LNCaP clone FGC (cell line): ENCODE measurements at places on chromosomes 5 and 9.

DNA sequence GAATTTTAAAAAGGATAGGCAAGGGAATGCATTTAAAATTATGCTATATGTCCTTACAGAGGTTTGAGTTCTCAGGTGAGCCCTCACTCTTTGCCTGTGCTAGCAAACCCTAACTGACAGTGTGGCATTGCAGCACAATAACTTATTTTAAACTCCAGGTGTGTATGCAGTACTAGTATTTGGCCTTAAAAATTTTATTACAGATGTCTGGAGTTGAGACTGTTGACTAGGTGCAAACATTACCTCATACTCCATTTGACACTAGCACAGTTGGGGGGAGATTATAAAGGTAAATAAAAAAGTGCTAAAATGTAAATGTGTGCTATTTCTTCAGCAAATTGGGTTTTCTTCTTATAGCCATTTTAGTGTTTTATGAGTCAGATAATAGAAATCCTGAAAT, 407.7 kb downstream of the SH3GL2 start:
- DNase-seq = no peak

DNA sequence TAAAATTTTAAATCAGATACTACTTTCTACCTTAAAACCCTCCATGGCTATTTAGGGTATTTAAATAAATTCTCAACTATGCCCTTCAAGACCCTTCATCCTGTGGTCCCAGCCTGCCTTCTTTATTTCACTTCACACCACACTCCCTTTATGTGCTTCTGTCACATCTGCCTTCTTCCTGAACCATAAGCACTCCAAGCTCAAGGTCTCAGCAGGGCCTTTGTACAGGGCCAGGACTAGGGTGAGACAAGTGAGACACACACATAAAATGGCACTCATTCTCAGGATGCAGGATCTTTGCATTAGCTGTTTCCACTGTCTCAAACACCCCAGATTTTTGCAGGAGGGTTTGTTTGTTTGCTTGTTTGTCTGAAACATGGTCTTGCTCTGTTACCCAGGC, 7.6 kb downstream of the ITK start:
- no peak for DNase-seq

GRCh38 chr5:119395080-119395836, 39.4 kb downstream of the TNFAIP8 start:
- DNase-seq = no peak

GRCh38 chr9:110769667-110770066, 101.1 kb downstream of the MUSK start:
- no peak for DNase-seq

GRCh38 chr5:150035139-150035895, 34.8 kb downstream of the HMGXB3 start:
- DNase-seq = no peak

DNA sequence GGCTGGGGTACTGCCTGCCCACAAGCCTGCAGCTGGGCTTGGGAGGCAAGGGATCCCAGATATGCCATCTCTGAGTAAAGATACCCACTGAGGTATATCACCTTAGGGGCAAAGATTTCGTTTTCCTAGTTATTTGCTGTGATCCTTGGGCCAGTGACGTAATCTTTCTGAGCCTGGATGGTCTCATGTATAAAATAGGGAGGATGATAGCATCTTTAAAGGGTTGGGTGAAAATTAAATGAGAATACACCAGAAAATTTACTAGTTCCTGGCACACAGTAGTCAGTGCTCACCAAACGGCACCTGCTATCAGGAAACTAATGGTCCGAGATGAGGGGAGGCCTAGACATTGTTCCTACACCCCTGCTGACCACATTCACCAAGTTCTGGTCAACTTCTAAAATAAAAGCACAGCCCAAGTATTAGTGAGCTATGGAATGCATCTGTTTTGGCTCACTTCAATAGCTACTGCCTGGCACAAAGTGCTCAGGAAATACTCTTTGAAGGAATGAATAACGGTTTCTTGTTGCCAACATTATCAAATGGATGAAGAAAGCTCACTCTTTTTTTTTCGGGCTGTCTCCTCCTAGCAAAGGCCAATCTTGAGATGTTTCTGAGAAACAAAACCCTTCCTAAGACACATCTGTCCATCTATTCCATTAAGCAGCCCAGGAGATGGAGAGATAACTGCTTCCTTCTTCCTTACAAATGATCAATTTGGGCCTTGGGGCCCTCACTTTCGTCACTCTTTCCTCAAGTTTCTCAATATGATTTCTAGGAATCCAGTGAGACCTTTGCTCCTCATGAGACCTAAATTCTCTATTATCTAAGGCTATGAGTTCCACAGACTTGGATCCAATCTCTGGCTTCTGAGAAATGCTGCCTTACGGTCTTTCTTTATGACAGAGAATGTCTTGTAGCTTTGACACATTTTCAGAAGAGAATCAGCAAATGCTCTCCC, 98.2 kb downstream of the DPYSL3 start:
- DNase-seq = no peak

DNA sequence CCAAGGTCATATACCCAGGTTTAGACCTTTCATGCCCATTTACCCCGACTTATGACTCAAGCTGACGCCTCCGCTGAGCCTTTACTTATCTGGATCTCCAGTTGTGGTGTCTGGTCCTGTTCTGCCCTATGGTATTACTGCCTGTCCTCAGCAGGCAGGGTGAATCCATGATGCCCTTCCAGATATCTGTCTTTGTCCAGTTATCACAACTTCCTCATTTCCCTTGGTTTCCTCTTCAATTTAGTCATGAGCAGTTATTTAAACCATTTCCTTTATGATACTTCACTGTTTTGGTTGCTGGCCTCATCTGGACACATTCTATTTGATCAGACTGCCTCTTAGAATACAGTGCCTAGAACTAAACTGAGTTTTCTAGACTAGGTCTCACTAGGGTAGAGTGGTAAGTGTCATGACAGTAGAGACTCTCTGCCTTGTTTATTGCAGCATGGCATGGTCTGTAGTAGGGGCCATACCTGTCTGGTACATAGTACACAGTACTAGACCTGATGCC, 93.3 kb downstream of the MELK start:
- no peak for DNase-seq

DNA sequence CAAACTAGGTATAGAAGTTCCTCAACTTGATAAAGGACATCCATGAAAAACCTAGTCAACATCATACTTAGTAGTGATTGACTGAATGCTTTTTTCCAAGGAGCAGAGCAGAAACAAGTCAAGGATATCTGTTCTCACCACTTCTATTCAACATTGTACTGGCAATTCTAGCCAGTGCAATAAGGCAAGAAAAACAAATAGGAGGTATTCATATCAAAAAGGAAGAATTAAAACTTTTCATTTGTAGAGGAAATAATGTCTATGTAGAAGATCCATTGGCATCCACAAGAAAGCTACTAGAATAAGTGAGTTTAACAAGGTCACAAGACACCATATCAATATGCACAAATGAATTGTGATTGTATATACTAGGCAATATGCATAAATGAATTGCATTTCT, 28.2 kb upstream of the ORM1 start:
- no peak for DNase-seq

DNA sequence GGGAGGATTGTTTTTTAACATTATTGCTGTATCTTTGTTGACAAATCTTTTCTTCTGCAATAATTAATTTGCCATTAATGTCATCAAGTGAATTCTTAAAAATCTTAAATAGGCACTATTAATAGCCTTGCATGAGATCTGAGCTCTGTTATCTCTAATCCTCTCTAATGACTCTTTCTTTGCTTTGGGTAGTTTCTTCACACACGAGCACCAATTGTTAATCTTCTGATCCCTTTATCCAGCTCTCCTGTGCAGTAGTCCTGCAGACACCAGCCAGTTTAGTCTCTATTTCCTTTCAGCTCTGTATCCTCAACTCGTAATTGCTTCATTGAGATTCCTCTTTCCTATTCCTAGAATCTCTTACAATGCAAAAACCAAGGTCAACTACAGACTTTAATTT, 8.1 kb downstream of the SPINK14 start:
- no peak for DNase-seq

DNA sequence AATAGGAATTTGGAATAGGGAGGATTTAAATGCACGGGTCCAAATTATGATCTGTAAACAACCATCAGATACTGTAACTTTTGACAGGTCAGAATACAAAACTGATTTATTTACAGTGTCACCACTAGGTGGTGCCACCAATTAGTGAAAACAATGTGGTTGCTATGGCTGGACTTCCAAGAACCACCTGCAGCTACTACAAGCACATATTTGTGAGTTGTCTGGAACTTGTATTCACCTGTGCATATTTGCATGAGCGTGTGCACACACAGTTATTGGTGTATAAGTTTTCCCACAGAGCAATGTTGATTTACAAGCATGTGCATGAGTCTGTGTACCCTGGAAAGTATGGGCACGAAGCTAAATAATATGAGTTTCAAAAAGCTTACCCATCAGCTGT, 3.0 kb upstream of the HRCT1 start:
- DNase-seq = peak; percentile 67

GRCh38 chr5:134714541-134714940, 23.8 kb upstream of the CAMLG start:
- no peak for DNase-seq

DNA sequence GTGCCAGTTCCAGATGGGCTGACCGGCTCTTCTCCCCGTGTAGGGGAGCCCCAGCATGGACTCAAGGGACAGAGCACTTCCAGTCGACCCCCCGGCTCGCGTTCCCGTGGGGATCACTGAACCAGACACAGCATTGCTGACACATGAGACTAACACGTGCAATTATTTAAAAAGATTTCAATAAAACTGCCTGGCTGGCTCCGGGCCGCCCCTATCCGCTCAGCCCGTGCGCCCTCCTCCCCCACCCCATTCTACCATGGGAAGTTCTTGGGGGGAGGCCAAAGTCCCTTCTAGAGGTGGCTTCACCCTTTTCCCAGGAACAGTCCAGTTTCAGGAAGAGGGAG, 4.7 kb downstream of the TESK1 start:
- DNase-seq = no peak
